ENCODE measurements at places on chromosomes 1 and 21.

- DNase-seq = no peak
Observed at GRCh38 chr21:43352568-43353281, 74.2 kb downstream of the SIK1 start.

- peak; percentile 77 for DNase-seq
Observed at GRCh38 chr21:41283211-41283818, 33.3 kb upstream of the FAM3B start.

- no peak for DNase-seq
Observed at GRCh38 chr1:33714421-33714820, 149.5 kb upstream of the HMGB4 start.

DNA sequence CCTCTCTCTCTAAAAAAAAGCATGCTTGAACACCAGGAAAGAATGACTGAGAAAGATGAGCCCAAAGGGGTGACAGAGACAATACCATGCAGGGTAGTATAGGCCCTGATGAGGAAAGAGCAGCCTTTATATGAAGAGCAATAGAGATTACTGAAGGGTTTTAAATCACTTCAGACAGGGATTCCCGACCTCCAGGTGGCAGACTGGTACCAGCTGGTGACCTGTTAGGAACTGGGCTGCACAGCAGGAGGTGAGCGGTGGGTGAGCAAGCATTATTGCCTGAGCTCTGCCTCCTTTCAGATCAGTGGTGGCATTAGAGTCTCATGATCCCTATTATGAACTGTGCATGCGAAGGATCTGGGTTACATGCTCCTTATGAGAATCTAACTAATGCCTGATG is 30.8 kb upstream of the GTF2B start:
- no peak for DNase-seq

DNA sequence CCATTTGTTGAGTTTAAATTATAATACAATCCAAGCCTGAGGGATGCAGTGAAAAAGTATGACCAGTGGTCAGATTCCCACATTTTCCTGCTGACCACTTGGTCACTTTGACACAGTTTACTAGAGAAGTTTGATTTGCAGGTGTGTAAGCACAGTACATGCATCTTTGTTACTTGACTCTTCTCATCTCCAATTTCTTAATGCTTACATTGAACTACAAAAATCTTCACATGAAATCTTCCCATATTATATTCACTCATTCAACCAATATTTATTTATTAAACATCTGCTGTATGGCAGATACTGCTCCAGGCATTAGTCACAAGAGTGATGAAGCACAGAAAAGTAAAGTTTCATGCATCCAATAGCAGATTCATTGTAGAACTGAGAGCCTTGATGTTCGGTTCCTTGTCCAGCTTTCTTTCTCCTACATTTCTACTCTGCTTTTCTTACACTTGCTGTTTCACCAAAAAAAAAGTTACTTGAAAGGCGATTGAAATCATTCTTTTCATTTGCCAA is 211.7 kb downstream of the NFIA start:
- DNase-seq = no peak

DNA sequence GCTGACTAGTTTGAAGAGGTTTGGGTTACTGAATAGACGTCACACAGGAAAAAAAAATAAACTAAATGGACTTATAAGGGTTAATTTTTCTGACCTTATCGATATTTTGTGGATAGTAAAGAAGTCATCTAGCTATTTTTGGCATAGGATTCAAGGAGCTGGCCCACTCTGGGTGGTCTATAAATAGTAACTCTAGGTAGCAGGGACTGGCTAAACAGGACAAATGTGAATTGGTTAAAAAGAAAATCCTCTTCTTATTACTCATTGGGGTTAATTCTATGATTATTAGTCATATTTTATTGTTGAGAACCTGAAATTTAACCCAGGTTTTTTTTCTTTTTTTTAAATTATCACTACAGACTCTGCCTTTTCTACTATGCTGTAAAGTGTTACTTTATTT is 61.7 kb downstream of the ATF6 start:
- DNase-seq = no peak

- DNase-seq = no peak
Observed at GRCh38 chr21:44349847-44350772, 3.3 kb upstream of the TRPM2 start.

DNA sequence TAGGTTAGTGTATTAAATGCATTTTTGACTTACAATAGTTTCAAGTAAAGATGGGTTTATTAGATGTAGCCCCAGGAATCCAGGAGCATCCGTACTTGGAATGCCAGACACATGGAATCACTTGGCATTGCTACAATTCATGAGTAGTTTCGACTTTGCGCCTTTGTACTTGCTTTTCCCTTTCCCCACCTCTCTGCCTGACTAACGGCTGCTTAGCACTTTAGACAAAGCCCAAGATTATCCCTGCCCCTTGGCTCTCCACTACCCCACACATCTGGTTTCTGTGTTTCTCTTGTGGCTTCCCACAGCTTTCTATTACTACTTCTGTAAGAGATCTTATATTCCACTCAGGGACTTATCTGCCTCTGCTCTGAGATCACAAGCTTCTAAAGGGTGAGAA is 397.7 kb upstream of the POU3F1 start:
- DNase-seq = no peak

GRCh38 chr1:70084314-70084915 is 121.0 kb downstream of the LRRC40 start:
- DNase-seq = no peak

DNA sequence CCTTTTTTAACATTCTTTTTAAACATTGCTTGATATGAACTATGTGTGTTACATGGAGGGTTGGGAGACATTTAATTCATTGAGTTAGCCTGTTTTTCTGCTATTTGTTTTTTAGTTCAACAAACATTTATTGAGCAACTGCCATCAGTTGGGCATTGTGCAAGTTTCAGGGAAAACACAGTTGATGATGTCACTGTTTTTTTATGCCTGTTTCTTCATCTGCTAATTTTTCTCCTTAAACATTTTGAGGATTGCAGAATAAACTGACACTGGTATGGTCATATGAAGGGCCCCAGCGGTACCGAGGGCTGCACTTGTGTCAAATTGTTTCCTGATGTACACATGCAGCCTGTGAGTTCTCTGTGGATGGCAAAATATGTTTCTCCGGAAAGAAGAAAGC is 253.0 kb downstream of the FGGY start:
- no peak for DNase-seq

DNA sequence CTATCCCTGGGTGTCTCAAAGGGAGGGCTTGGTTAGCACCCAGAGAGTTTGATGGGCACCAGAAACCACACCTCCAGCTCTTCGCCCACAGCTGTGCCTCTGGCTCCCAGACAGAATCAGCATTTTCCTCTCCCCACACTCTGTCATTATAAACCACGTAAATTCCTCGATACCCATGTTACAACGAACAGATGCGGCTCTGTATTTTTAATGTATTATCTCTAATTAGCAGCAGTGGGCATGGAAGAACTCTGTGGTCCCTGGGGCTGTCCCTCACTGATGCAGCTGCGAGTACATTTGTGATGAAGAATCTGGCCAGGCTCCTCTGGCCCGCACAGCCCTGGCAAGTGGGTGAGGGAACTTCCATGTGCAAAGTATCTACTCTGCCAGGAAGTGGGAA is 10.8 kb downstream of the HMGB4 start:
- DNase-seq = no peak

- no peak for DNase-seq
Observed at GRCh38 chr1:36304970-36305914, 926 bp upstream of the SH3D21 start.

- DNase-seq = no peak
Observed at GRCh38 chr1:48939042-48939441, 162.4 kb upstream of the BEND5 start.

DNA sequence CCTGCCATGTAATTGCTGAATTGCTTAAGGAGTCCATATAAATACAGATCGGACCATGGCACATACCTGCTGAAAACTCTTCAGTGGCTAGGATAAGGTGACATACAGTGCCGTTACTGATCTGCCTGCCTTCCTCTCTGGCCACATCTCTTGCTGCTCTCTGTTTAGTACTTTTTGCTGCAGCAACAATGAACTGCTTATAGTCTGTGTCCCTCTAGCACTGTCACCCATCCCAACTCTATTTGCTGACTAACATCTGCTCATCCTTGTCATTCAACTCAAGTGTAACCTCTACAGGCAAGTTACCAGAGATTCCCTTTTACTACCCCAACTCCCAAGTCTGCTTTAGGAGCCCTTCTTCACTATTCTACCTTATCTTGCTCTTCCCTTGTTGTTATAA is 65.6 kb downstream of the GTF2B start:
- no peak for DNase-seq

DNA sequence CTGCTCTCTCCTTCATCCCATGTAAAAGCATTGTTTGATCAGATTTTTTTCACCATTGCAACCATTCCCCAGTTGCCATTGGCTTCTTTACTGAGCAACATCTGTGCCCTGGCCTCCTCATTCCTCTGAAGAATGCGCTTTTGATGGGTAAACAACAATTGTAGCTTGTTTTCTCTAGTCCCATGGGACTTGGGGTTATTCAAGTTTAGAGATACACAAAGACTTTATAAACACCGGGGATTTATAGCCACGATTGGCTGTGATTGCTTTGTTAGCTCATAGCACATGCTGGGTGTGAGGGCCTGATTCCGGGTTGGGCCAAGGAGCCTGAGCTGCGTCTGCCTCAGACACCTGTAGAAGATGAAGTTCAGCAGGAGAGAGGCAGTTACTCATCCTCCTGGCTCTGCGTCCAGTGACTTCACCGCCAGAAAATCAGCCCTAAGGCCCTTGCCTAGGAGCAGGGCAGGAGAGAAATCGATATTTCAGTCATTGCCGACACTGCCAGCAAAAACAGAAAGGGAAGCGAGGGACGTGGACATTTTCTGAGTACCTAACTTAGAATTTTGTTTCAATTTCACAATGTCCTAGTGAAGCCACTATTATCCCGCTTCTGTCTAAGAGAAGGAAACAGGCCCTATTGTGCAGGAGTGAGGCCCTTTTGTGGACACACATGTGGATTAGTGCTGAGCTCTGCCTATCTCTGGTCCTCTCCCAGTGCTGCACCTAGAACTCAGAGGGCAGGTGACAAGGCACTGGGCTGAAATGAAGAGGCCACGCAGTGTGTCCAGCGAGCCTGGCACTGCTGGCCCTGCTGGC is 159.8 kb upstream of the USP24 start:
- no peak for DNase-seq

GRCh38 chr21:32381571-32381970 is 11.2 kb downstream of the URB1 start:
- DNase-seq = no peak

- DNase-seq = no peak
Observed at GRCh38 chr1:214135886-214136285, 145.1 kb upstream of the SMYD2 start.

- DNase-seq = no peak
Observed at GRCh38 chr1:202694314-202694713, 15.9 kb downstream of the SYT2 start.

GRCh38 chr1:30919025-30919881 is 10.7 kb upstream of the SDC3 start:
- DNase-seq = no peak

DNA sequence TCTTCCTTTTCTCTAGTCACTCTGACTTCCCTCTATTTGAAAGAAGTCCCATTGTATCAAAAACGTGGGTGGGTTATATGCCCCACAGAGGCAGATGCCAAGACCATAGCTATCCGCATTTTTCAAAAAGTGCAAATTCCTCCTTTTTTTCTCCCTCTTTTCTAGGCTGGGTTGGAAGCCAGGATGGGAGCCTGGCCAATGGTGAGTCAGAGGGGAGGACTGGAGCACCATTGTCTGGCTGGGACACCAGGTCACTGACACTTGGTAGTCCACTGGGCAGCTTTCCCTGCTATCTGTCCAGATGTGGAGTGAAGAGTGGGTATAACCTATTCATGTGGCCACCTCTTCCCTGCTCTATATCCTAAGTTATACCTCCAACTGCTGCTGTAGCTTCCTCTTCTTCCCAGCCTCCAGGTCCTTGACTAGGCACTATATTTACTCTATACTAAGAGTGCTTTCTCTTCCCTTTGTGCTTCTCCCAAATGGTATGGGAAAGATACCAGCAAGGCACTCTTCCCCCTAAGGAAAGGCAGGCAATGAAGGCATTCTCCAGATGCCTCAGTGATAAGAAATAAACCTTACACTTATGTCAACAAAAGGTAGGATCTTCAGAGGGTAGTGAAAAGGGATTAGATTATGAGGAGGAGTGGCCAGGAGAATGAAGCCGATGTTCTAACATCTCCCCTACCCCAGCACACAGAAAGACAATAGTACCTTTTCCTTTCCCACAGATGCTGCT is 12.9 kb downstream of the PI4KB start:
- DNase-seq = peak; percentile 42

DNA sequence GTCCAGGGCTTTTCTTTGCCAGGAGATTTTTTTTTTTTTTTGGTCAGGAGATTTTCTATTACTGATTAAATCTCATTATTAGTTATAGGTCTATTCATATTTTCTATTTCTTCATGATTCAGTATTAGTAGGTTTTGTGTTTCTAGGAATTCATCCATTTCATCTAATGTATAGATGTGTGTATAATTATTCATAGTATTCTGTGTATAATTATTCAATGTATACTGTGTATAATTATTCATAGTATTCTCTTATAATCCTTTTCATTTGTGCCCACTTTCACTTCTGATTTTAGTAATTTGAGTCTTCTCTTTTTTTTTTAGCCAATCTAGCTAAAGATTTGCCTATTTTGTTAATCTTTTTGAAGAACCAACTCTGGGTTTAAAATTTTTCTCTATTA is 12.3 kb upstream of the PNRC2 start:
- DNase-seq = no peak

- no peak for DNase-seq
Observed at GRCh38 chr1:184788970-184789369, 34.3 kb upstream of the EDEM3 start.

DNA sequence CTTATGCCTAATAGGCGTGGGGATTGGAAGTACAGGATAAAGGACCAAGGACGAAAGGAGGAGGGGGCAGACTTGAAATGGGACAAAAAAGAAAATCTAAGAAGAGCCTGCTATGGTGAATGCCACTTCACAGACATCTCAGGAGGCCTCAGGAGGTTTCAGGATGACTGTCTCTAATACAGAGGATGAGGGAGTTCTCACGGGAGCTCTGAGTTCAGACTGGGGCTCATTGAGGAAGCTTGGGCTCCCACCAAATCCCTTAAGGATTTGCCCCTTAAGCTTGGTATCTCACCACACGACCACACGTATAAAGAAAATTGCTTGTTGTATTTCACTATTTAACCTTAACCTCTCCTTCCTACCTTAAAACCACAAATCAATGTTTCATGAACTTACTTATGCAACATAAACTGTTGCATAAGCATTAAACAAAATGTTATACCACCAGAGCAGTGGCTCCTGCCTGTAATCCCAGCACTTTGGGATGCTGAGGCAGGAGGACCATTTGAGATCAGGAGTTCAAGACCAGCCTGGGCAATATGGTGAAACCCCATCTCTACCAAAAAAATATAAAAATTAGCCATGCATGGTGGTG is 12.4 kb downstream of the SLC30A1 start:
- no peak for DNase-seq

- no peak for DNase-seq
Observed at GRCh38 chr1:95388031-95388430, 154.0 kb downstream of the RWDD3 start.
